ENCODE measurements at places on chromosomes 3 and 15.

GRCh38 chr3:179603321-179603720, 1.1 kb downstream of the MRPL47 start:
- H3K36me3 ChIP-seq = peaks cover 22% of the 10 kb centered on the region
- no peak overlapping the region for H3K4me3 ChIP-seq
- no peak for DNase-seq
- no peak overlapping the region for H3K27ac ChIP-seq
- no peaks in the 10 kb centered on the region for H3K27me3 ChIP-seq
- peaks cover 26% of the 10 kb centered on the region for H3K4me1 ChIP-seq

GRCh38 chr15:84961114-84961452, 20.6 kb upstream of the PDE8A start:
- no peak for DNase-seq
- no peak overlapping the region for H3K27ac ChIP-seq
- no peaks in the 10 kb centered on the region for H3K27me3 ChIP-seq
- H3K4me3 ChIP-seq = no peak overlapping the region

GRCh38 chr3:55264919-55265318, 222.2 kb downstream of the WNT5A start:
- H3K27ac ChIP-seq = no peak overlapping the region
- no peaks in the 10 kb centered on the region for H3K4me1 ChIP-seq
- H3K4me3 ChIP-seq = no peak overlapping the region
- H3K36me3 ChIP-seq = no peaks in the 10 kb centered on the region

- no peak for DNase-seq
- H3K27me3 ChIP-seq = no peaks in the 10 kb centered on the region
- no peak overlapping the region for H3K4me3 ChIP-seq
- H3K36me3 ChIP-seq = no peaks in the 10 kb centered on the region
- H3K4me1 ChIP-seq = no peaks in the 10 kb centered on the region
Observed at GRCh38 chr3:53511246-53511645, 16.8 kb downstream of the CACNA1D start.

GRCh38 chr3:181705086-181705480, 6.6 kb upstream of the SOX2 start:
- peaks cover 73% of the 10 kb centered on the region for H3K27me3 ChIP-seq
- DNase-seq = no peak
- no peak overlapping the region for H3K27ac ChIP-seq

DNA sequence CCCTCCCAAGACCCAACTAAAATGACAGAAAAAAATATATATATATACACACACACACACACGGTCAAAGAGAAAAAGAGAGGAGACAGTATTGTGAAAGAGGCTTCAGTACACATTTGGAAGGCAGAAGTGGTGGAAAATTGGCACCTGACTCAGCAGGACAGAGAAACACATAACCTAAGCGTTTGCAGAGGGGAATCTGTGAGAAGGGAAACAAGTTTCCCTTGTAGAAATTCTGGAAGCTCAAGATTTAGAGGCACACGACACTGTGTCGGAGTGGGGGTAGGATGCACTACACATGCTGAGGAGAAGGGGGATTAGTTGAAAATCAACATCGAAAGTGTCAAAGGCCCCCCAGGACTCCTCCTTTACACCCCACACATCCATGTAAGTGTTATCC, 53.1 kb downstream of the PAK2 start:
- no peak overlapping the region for H3K27ac ChIP-seq
- no peak overlapping the region for H3K4me3 ChIP-seq
- no peaks in the 10 kb centered on the region for H3K4me1 ChIP-seq
- peaks cover 4% of the 10 kb centered on the region for H3K36me3 ChIP-seq
- no peak for DNase-seq

- DNase-seq = no peak
- no peaks in the 10 kb centered on the region for H3K27me3 ChIP-seq
- no peak overlapping the region for H3K4me3 ChIP-seq
- H3K4me1 ChIP-seq = peaks cover 19% of the 10 kb centered on the region
- H3K36me3 ChIP-seq = no peaks in the 10 kb centered on the region
Observed at GRCh38 chr15:52440946-52441345, 87.7 kb downstream of the MYO5A start.

- no peak for DNase-seq
- no peaks in the 10 kb centered on the region for H3K4me1 ChIP-seq
- no peak overlapping the region for H3K4me3 ChIP-seq
- H3K36me3 ChIP-seq = no peaks in the 10 kb centered on the region
Observed at GRCh38 chr3:56059731-56060130, 408.5 kb downstream of the ERC2 start.
